ENCODE measurements at places on chromosomes 4 and X. TPM values are rescaled to one million over a fixed set of nuclear protein-coding genes. Genes with fewer than 3 reads are reported as not detected.

ATG4A gene
- total RNA-seq, result 9.7 TPM

PFKFB1 gene
- total RNA-seq, result 0.18 TPM

TCEAL1 gene
- total RNA-seq, result 7.7 TPM

CSAG3 gene
- not detected for total RNA-seq

TLR10 gene
- 0.85 TPM for total RNA-seq

CFAP47 gene
- not detected for total RNA-seq

PPARGC1A gene
- total RNA-seq, result not detected
